ENCODE measurements at places on chromosomes 12 and 14. TPM values are rescaled to one million over a fixed set of nuclear protein-coding genes. Genes with fewer than 3 reads are reported as not detected.

DNA sequence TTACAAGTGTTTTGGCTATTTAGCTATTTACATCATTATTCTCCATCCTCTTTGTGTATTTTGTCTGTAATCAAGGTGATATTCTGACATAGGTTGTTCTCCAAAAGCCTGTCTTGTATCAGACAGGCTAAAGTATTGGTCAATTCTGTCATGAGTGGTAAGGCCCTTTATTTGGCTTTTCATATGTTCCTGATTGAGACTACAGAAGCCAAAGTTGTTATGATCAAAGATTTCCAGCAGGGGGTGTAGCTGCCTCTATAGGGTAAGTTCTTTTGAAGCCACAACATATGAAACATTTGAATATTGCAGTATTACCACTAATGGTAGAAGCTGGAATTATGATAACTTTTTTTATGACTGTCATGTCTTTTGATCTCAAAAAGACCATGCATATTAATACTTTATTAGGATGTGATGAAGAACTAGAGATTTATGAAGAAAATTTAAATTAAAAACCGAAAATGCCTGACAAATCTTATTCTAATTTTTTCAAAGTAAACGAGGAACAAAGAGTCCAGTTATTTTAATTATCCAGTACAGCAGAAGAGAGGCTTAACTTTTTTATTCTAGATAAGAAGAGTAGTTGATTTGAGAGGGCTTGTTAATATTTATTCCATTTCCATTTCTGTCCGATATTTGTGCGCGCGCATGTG lies 3.4 kb upstream of the ARHGAP5 start:
- H3K36me3 ChIP-seq = no peaks in the 10 kb centered on the region
- peaks cover 23% of the 10 kb centered on the region for H3K4me1 ChIP-seq
- peak; percentile 48 for DNase-seq
- H3K27ac ChIP-seq = no peak overlapping the region
- peak overlapping the region; percentile 85 for H3K4me3 ChIP-seq
- H3K27me3 ChIP-seq = peaks cover 2% of the 10 kb centered on the region

- peaks cover 2% of the 10 kb centered on the region for H3K27me3 ChIP-seq
- H3K27ac ChIP-seq = peak overlapping the region; percentile 80
- peak overlapping the region; percentile 60 for H3K4me3 ChIP-seq
- DNase-seq = no peak
- peaks cover 53% of the 10 kb centered on the region for H3K4me1 ChIP-seq
Observed at GRCh38 chr14:72478471-72478893, 415.4 kb downstream of the DPF3 start.

- no peak overlapping the region for H3K27ac ChIP-seq
- no peaks in the 10 kb centered on the region for H3K27me3 ChIP-seq
- no peak overlapping the region for H3K4me3 ChIP-seq
- no peaks in the 10 kb centered on the region for H3K36me3 ChIP-seq
Observed at GRCh38 chr12:7042842-7043241, 17.7 kb upstream of the C1S start.

The SDR9C7 gene
- not detected for total RNA-seq

DNA sequence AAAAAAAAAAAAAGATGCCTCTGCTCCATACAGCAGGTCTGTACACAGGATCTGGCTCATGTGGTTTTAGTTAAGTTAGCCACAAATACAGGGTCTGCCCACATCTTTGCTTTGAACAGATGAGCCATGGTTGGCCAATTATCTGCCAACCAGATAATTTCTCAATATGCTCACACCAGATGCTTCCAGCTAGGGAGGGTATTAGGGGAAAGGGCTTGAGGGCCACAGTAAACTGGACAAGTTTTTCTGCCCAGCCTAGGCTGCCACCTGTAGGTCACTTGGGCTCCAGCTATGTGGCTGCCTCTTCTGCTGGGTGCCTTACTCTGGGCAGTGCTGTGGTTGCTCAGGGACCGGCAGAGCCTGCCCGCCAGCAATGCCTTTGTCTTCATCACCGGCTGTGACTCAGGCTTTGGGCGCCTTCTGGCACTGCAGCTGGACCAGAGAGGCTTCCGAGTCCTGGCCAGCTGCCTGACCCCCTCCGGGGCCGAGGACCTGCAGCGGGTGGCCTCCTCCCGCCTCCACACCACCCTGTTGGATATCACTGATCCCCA lies 776 bp downstream of the RDH5 start:
- H3K27me3 ChIP-seq = peaks cover 1% of the 10 kb centered on the region
- H3K4me1 ChIP-seq = peaks cover 45% of the 10 kb centered on the region
- H3K4me3 ChIP-seq = peak overlapping the region; percentile 64
- H3K27ac ChIP-seq = no peak overlapping the region
- no peak for DNase-seq

DNA sequence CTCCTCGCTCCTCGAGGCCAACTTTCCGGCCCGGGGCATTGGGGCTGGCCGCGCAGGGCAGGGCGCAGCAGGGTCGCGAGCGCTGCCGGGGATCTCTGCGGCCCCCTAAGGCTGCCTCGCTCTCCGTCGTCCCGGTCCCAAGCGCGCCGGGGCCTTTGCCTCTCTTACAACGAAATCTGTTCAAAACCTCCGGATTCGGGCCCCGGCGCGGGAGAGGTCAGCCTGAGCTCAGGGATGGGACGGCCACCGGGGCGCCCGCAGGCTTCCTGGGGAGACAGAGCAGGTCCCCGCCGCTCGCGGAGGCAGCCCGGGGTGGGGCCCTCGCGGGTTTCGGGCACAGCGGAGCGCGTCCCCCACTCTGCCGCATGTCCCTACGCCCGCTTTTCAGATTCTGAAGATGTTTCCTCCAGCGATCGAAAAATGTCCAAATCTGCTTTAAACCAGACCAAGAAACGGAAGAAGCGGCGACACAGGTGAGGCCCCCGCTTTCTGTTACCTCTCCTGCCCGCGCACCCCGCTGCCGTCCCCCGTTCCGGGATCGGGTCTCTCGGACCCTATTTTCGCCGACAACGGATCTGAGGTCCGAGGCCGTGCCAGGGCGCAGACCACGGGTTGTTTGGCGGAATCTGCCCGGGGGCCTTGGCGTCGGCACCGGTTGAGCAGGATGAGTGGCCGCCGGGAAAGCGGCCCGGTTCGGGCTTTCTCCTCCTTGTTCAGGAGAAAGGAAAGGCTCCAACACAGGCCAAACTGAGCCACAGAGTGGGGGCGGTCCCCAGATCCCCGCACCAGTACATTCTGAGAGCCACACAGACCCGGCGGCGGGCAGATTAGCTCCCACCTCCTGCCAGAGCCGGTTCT lies 1.8 kb downstream of the VSX2 start:
- H3K27me3 ChIP-seq = peaks cover 96% of the 10 kb centered on the region
- no peaks in the 10 kb centered on the region for H3K36me3 ChIP-seq
- no peak overlapping the region for H3K27ac ChIP-seq
- peaks cover 9% of the 10 kb centered on the region for H3K4me1 ChIP-seq
- no peak for DNase-seq

GRCh38 chr12:111363578-111363977 lies 5.3 kb downstream of the PHETA1 start:
- peak overlapping the region; percentile 27 for H3K4me3 ChIP-seq
- H3K4me1 ChIP-seq = peaks cover 20% of the 10 kb centered on the region
- no peak for DNase-seq
- peaks cover 8% of the 10 kb centered on the region for H3K36me3 ChIP-seq
- H3K27ac ChIP-seq = no peak overlapping the region

The FGF23 gene
- 0.25 TPM for total RNA-seq

- H3K4me1 ChIP-seq = peaks cover 19% of the 10 kb centered on the region
- H3K27me3 ChIP-seq = no peaks in the 10 kb centered on the region
- no peaks in the 10 kb centered on the region for H3K36me3 ChIP-seq
- H3K27ac ChIP-seq = peak overlapping the region; percentile 92
Observed at GRCh38 chr12:110109037-110109836, 14.9 kb upstream of the IFT81 start.

The TSPAN19 gene
- total RNA-seq = 0.36 TPM

The KIF5A gene
- 16.9 TPM for total RNA-seq

The GLS2 gene
- total RNA-seq = 0.30 TPM

GRCh38 chr14:105774001-105774400 lies 247.6 kb downstream of the TMEM121 start:
- DNase-seq = no peak
- H3K4me3 ChIP-seq = no peak overlapping the region
- no peak overlapping the region for H3K27ac ChIP-seq
- H3K27me3 ChIP-seq = no peaks in the 10 kb centered on the region

GRCh38 chr14:22143363-22143762 lies 445.7 kb downstream of the DAD1 start:
- H3K4me3 ChIP-seq = no peak overlapping the region
- H3K27ac ChIP-seq = no peak overlapping the region
- no peaks in the 10 kb centered on the region for H3K4me1 ChIP-seq
- DNase-seq = no peak
- peaks cover 65% of the 10 kb centered on the region for H3K27me3 ChIP-seq
- H3K36me3 ChIP-seq = no peaks in the 10 kb centered on the region

The CRACR2A gene
- total RNA-seq = 2.2 TPM

The DDX11 gene
- total RNA-seq = 199 TPM

The ANO4 gene
- 0.23 TPM for total RNA-seq

The DCN gene
- total RNA-seq = 17.9 TPM

- no peaks in the 10 kb centered on the region for H3K27me3 ChIP-seq
- H3K4me1 ChIP-seq = peaks cover 23% of the 10 kb centered on the region
- no peaks in the 10 kb centered on the region for H3K36me3 ChIP-seq
- no peak overlapping the region for H3K27ac ChIP-seq
- no peak for DNase-seq
Observed at GRCh38 chr14:39097159-39097558, 5.9 kb downstream of the SEC23A start.

- no peak overlapping the region for H3K27ac ChIP-seq
- H3K27me3 ChIP-seq = no peaks in the 10 kb centered on the region
- H3K4me3 ChIP-seq = no peak overlapping the region
- no peaks in the 10 kb centered on the region for H3K36me3 ChIP-seq
- DNase-seq = no peak
- H3K4me1 ChIP-seq = peaks cover 7% of the 10 kb centered on the region
Observed at GRCh38 chr12:27772328-27773049, 7.5 kb upstream of the KLHL42 start.

- peaks cover 11% of the 10 kb centered on the region for H3K36me3 ChIP-seq
- no peak overlapping the region for H3K4me3 ChIP-seq
- DNase-seq = no peak
- H3K27me3 ChIP-seq = no peaks in the 10 kb centered on the region
- no peaks in the 10 kb centered on the region for H3K4me1 ChIP-seq
Observed at GRCh38 chr14:67784244-67784823, 32.1 kb downstream of the ZFYVE26 start.

The AP5M1 gene
- total RNA-seq = 37.5 TPM

GRCh38 chr12:64518396-64518795 lies 66.5 kb downstream of the TBK1 start:
- DNase-seq = no peak
- H3K27me3 ChIP-seq = no peaks in the 10 kb centered on the region
- H3K4me3 ChIP-seq = no peak overlapping the region
- H3K36me3 ChIP-seq = no peaks in the 10 kb centered on the region
- H3K4me1 ChIP-seq = peaks cover 9% of the 10 kb centered on the region
- no peak overlapping the region for H3K27ac ChIP-seq

DNA sequence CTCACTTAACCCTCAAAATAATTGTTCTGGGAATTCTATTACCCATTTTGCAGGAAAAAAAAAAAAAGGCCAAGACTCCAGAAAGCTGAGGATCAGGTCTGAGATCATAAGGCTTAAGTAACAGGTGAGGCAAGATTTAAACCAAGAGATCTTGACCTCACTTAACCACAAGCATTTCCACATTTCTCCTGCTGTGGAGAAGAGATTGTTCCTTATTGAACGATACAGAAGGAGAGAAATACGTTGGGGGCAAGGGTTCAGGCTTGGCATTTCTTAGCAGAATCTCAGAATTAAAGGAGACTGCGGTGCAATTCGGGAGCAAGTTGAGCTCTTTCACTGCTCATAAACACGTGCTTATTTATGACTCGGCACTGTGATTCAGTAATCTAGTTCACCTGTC lies 885.3 kb upstream of the TMEM132C start:
- peaks cover 8% of the 10 kb centered on the region for H3K27me3 ChIP-seq
- H3K36me3 ChIP-seq = no peaks in the 10 kb centered on the region
- H3K4me1 ChIP-seq = no peaks in the 10 kb centered on the region
- no peak overlapping the region for H3K4me3 ChIP-seq
- DNase-seq = no peak

DNA sequence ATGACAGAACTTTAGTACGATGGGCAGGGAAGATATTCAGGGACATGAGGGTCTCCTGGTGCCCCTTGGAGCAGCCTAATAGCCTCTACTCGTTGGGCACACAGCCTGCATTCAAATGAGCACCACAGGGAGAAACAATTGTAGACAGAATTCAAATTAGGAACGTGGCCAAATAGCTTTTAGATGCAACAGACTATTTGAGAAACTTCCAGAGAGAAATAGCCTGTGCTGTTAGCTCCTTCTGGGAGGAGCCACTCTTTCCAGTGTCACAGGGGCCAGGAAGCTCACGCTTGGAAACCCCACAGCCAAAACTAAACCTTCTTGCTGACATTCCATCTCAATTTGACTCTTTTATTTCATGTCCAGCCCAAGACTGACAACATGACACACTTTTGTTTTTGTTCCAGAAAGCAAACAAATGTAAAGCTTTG lies 114.5 kb downstream of the RPAP3 start:
- no peaks in the 10 kb centered on the region for H3K36me3 ChIP-seq
- no peak for DNase-seq
- no peaks in the 10 kb centered on the region for H3K27me3 ChIP-seq
- H3K4me1 ChIP-seq = peaks cover 14% of the 10 kb centered on the region
- no peak overlapping the region for H3K27ac ChIP-seq
- H3K4me3 ChIP-seq = no peak overlapping the region

GRCh38 chr12:57215668-57216013 lies 953 bp upstream of the NXPH4 start:
- no peaks in the 10 kb centered on the region for H3K36me3 ChIP-seq
- DNase-seq = no peak
- no peak overlapping the region for H3K27ac ChIP-seq
- peaks cover 45% of the 10 kb centered on the region for H3K4me1 ChIP-seq

DNA sequence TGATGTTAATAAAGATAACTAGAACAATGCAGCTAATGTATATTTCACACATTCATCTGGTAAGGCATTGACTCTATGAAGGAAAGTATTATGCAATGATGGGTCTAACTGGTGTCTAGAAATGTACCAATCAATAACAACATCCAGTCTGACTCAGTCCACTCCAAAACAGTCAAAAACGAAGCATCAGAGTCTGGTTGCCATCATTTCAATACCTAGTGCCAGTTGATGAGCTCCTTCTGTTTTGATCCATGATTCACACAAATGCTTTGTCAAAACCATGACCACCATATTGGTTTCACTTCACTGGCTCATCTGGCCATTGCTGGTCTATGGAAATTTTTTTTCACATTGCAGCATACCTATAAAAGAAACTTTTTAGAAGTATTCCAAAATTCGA lies 747.2 kb upstream of the TMEM132C start:
- no peak overlapping the region for H3K4me3 ChIP-seq
- no peaks in the 10 kb centered on the region for H3K36me3 ChIP-seq
- H3K27ac ChIP-seq = no peak overlapping the region
- peaks cover 9% of the 10 kb centered on the region for H3K4me1 ChIP-seq
- no peak for DNase-seq

The SLC5A8 gene
- total RNA-seq = not detected

GRCh38 chr12:108587826-108588225 lies 10.1 kb downstream of the TMEM119 start:
- peak overlapping the region; percentile 27 for H3K27ac ChIP-seq
- no peaks in the 10 kb centered on the region for H3K27me3 ChIP-seq
- no peaks in the 10 kb centered on the region for H3K36me3 ChIP-seq
- peaks cover 5% of the 10 kb centered on the region for H3K4me1 ChIP-seq
